Sciatic nerve (tissue), 2 donors: ENCODE measurements at places on chromosomes 12 and 14.

DNA sequence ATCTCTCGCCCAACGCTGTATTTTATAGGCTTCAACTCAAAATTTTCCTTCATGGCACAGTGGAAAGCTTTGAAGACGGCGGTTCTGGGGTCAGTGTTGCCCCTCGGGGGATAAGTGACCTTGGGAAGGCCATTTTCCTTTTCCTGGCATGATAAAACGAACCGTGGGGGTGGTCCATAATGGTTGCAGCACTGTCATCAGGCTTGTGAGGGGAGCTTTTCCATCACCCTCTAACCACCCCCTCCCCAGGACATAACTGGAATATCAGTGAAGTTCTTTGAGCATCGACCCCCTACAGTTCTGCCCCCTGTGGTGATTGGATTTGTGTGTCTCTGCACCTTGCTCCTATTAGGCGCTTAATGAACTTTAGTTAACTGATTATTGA lies 16.0 kb downstream of the FOS start:
- no peak for DNase-seq

- peak; percentile 51 for DNase-seq
Measured at GRCh38 chr14:104601786-104602185, 2.8 kb downstream of the TMEM179 start.

DNA sequence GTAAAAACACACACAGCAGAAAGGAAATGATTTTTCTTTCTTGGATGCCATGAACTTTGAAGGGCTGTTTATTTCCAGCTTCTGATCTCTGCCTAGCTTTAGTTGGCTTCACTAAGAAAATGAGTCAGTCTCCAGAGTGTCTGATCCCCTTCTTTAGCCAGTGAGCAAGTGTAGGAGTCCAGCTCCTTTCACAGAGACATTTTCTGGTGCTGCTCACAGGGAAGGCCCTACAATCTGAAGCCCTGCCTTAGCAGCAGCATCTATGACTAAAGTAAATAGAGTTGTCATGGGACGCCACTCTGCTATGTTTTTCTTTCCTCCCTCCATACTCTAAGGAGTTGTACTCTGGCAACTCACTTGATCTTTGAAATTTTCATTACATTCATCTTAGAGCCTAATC lies 103.5 kb downstream of the RPAP3 start:
- no peak for DNase-seq

GRCh38 chr14:98219638-98220037 lies 1052.4 kb downstream of the BCL11B start:
- DNase-seq = no peak

- peak; percentile 73 for DNase-seq
Measured at GRCh38 chr14:65095633-65096205, 6.6 kb downstream of the MAX start.

GRCh38 chr12:31600750-31601149 lies 9.8 kb upstream of the DENND5B start:
- no peak for DNase-seq

DNA sequence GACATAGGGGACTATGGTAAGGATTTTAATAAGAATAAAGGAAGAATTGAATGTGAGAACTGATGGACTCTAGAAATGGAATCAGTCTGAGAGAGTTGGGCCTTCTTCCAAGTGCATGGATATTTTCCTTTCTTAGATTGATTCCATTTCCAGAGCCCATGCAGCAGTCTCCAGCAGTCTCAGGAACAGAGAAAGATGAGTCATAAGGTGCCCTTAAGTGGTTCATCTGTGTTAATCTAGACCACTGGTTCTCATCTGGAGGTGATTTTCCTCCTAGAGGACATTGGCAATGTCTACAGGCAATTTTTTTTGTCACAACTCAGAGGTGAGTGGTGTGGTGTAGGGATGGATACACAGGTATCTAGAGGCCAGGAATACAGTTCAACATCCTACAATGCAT lies 25.9 kb downstream of the TRIM9 start:
- DNase-seq = no peak

DNA sequence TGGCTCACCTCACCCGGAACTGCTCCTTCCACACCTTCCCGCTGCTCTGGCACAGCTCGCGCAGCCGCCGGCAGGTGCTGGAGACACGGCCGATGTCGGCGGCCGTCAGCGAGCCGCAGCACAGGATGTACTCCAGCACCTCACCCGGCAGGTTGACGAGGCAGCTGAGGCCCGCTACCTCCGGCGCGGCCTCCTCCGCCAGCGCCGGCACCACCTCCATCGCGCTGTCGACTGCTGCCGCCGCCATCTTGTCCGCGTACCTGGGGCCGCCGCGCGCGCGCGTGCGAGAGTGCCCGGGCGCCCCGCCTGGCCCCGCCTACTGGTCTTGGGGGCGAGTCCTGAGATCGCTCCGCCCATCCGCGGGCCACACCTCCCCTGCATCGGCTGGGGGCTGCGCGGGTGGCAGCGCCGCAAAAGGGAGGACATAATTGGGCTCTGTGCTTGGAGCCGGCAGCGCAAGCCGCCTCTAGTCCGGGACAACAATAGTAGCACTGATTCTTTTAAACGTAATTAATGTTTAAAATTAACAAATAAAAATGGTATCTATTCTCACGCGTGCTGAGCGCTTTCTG lies at the start of gene FBXO21:
Gene FBXO21 (minus strand): TSS at position 261 of the 572 bp plus-strand sequence. CDS start 14 bp downstream, at position 247.
- peak; percentile 96 for DNase-seq

GRCh38 chr14:94738751-94739150 lies 31.2 kb downstream of the GSC start:
- DNase-seq = no peak

DNA sequence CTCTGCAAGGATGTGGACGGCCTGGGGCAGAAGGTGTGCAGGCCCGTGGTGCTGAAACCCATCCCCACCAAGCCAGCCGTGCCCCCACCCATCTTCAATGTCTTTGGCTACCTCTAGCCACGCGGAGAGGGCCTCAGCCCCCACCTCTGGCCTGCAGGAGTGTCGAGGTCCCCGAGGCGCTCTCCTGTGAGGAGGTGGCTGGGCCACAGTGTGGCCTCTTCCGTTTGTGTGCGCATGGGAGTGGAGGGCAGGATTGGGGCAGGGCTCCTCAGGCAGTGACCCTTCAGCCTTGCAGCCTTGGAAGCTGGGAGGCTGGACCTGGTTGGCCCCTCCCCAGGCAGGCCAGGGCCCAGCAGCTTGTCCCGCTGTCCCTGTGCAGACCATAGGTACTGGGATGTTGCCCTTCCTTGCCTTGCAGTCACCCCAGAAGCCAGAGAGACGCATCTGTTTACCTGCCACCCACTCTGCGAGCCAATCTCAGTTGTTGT lies 1.9 kb downstream of the FAM181A start:
- DNase-seq = no peak

DNA sequence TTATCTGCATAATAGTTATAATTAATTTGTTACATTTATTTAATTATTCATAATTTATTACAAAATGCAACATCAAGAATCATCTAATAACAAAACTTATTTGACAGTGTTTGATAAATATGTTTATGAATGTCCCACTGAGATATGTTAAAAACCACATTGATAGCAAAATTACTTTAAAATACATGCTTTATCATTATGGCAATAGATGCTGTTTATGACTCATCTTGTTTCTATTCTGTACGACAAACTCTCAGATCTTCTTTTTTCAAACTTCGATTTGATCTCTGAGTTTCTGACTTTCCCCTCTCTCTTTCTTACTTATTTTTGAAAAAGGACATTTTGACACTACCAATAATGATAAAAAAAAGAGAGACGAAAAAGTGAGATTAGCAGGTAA lies 56.8 kb upstream of the LRRK2 start:
- DNase-seq = no peak

DNA sequence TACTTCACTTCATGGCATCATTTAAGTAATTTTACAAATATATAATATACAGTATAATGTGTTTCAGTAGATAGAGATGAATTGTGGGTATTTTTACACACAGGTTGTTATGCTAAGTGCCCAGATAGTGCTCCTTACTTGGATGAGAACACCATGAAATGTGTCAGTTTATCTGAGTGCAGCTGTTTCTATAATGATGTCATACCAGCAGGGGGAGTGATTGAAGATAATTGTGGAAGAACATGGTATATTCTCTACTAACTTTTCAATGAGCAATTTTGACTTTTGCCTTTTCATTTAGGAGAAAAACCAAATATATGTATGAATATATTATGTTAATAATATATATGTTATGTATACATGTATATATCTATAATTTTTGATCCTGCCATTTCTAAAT lies 221.6 kb downstream of the LRRK2 start:
- no peak for DNase-seq

DNA sequence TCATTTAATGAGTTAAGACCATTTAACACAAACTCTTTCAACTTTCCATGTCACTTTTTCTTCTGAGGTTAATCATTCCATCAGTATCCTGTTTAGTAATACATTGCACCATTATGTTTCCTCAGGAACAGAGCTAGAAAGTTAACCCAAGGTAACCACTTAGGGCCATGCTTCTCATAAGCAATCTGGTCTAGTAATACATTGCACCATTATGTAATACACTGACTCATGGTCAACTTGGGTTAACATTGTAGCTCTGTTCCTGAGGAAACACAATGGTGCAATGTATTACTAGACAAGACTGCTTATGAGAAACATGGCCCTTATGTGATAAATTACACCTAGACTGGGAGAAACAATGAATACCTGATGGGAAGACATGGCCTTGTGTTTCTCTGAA lies 21.7 kb downstream of the ERH start:
- DNase-seq = no peak

DNA sequence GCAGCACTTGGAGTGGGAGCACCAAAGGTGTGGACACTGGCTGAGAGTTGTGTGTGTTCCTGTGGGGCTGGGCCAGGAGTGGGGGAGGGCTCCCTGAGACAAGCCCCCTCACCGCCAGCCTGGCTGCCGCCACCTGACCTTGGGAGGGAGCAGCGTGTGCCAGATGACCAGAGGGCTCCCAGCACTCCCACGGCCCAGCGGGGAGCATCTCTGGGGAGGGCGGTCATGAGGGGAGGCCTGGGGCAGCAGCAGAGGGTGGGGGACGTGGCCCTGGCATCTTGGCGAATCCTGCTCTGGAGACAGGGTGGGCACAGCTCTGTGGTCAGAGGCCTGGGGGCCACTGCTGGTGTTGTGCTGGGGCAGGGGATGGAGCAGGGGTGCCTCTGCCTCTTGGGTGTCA lies 10.7 kb downstream of the CEP170B start:
- DNase-seq = no peak

GRCh38 chr12:105060715-105061378 lies 23.4 kb downstream of the ALDH1L2 start:
- DNase-seq = no peak

DNA sequence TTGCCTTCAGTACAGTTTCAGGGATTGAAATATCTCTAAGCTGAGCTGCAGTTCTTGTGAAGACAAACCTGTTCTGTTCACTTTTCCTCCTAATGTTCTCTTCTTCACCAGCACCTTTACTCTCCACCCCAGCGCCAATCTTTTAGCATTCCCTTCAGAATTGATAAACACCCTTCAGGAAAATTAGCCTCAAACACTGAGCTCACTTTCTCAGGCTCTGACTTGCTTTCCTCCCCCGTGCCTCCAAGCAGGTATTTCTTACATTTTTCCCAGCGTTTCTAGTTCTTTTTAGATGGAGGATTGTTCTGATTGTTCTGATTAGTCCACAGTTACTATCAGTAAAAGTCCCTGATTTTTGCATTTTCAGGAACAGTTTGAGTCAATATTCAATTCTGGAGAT lies 88.5 kb upstream of the EVL start:
- DNase-seq = no peak

DNA sequence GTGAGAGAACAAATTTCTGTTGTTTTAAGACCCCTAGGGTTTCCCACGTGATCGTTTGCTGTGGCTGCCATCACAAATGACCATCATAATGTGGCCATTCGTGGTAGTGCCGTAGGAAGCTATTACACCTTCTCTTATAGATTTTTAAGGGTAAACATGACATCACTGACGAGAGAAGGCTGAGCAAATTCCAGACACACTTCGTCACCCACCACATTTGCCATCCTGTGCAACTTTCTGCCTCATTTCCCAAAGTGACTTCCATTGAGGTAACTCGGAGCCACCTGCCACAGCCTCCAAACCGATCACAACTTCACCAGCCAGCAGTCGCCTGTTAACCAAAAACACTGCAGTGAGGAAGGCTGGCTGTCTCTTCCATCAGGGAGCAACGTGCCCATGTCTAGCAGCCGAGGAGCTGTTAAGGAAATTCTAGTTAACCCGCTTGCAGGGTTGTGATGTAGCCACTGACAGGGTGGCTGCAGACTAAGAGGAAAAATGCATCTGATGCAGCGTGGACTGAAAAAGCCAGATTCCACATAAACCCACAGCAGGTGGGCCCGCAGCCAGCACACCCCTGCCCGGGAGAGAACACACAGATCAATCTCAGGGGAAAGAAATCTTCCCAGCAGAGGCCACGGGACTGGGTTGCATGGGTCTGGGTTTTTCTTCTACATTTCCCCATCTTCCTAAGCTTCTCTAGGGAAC lies 44.6 kb downstream of the CCDC85C start:
- DNase-seq = no peak

DNA sequence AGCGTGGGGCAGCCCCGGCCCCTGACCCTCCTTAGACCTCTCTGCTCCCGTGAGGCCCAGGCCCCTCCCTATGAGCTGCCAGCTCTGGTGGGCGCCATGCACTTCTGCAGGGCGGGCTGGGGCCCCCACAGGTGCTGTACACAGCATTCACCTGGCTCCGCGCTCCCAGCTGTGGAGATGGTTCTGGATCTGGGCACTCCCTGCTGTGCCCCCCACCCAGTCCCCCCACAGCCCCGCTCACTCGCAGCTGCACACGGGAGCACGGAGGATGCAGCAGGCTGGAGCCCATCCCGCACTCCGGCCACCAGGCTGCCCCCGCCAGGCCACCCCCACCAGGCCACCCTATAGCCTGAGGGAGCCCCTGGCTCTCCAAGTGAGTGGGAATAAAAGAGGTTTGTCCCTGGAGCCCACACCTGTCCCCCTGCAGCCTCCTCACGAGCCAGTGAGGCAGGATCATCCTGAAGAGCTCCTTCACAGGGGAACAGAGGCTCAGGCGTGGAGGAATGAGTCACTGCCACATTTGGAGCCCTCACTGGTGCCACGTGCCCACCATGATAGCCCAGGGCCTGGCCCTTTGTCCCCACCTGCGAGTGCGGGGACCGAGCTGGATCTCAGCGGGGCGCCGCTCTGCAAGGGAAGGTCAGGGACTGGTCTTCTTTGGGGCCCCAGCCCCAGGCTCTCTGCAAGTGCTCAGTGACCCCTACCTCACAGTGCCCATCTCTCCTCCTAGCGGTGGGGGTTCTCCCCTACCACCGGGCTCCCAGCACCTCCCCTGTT lies 1.9 kb downstream of the ADSS1 start:
- no peak for DNase-seq

DNA sequence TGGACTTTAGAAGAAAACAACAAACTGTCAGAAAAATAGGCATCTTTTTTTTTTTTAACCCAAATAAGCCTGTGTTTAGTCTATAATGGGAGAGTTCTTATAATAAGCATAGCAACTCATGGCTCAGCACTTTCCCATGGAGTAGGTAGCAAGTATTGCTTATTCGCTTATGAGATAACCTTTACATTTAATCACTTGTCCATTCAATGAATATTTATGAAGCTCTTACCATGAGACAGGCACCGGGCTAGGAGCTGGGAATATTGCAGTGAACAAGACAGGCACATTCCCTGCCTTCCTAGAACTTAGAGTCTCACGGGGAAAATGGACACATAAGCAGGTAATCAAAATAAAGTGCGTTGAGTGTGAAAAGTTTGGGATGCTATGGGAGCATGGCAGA lies 10.0 kb upstream of the DCP1B start:
- no peak for DNase-seq
